CD4-positive, CD25-positive, alpha-beta regulatory T cell (primary cell): ENCODE measurements at places on chromosomes 2 and 18. TPM values are rescaled to one million over a fixed set of nuclear protein-coding genes. Genes with fewer than 3 reads are reported as not detected.

GRCh38 chr2:1708476-1709334 lies 35.6 kb downstream of the PXDN start:
- no peak for DNase-seq

Gene TBR1
- polyA plus RNA-seq = not detected

DNA sequence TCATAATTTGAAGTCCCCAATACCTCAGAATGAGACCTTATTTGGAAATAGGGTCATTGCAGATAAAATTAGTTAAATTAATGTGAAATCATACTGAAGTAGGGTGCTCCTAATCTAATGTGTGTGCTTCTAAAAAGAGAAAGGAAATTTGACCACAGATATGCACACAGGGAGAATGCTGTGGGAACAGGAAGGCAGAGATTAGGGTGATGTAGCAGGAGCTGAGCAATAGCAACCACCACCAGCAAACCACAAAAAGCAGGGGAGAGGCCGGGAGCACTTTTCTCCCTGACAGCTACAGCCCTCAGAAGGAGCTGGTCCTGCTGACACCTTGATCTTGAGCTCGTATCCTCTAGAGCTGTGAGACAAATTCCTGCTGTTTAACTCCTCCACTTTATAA lies 24.6 kb upstream of the SCG2 start:
- no peak for DNase-seq

Gene KCNE4
- polyA plus RNA-seq = not detected

DNA sequence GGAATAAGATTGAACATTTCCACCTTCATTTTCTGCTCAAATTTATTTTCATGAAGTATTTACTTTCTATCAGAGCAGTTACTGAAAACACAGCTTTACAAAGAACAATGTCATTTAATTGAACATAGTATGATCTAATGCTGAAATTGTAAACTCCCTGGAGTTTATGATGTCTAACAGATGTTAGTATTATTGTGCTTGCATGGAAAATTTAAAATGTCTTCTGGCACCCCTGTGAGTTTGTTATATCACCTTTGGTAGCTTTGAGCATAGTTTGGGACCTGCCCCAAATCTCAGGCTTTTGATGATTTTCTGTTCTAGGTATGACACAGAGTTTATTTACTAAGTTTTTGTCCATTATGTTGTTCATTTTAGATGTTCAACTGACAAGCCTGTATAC lies 28.1 kb downstream of the FAM171B start:
- no peak for DNase-seq

Gene RAB11FIP5
- 18.0 TPM for polyA plus RNA-seq

Gene TFCP2L1
- not detected for polyA plus RNA-seq

DNA sequence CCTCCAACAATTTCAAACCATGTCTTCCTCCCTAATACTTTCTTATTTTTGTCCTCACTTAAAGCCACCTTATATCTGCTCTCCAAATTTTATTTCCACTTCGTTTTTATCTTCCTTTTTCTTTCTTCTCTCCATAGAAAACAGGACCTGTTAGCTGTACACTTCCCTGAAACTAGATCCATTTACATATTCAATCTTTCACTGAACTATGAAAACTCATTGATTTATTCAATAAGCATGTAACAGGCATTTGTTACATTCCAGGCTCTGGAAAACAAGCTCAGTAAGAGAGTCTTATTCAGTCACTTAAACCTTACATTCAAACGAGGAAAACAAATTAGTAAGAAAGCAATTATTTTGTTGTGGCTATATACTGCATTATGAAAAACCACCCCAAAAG lies 1225.3 kb downstream of the SUCLG1 start:
- no peak for DNase-seq

GRCh38 chr2:72326759-72327158 lies 179.1 kb upstream of the CYP26B1 start:
- no peak for DNase-seq

GRCh38 chr18:5662586-5663090 lies 118.8 kb upstream of the EPB41L3 start:
- DNase-seq = no peak

- no peak for DNase-seq
These were observed 1953.4 kb upstream of the LRRTM1 start for GRCh38 chr2:82257796-82258555.

Gene IL18R1
- 6.9 TPM for polyA plus RNA-seq

GRCh38 chr2:62554440-62554839 lies 48.4 kb upstream of the TMEM17 start:
- DNase-seq = no peak

Gene CNTNAP5
- not detected for polyA plus RNA-seq

DNA sequence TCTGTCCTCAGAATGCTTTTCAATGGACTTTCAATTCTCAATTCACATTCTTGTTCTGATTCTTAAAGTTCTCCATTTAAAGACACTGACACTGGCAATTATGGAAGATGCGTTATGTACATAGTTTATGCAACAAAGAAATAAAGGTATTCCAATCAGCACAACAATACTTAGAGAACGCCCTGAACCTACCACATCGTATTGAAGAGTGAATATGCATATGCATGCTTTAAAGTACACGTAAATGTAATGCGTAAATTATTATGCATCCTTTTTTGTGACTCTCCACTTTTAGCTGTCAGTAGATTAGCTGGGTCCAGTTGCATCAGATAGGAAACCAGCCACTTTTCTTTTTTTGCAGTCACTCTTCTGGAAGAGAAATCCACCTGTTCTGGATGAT lies 83.5 kb downstream of the RBM43 start:
- DNase-seq = no peak

Gene ATL2
- polyA plus RNA-seq = 16.0 TPM

Gene STPG4
- not detected for polyA plus RNA-seq

GRCh38 chr18:74425161-74425560 lies 31.9 kb downstream of the DIPK1C start:
- no peak for DNase-seq

DNA sequence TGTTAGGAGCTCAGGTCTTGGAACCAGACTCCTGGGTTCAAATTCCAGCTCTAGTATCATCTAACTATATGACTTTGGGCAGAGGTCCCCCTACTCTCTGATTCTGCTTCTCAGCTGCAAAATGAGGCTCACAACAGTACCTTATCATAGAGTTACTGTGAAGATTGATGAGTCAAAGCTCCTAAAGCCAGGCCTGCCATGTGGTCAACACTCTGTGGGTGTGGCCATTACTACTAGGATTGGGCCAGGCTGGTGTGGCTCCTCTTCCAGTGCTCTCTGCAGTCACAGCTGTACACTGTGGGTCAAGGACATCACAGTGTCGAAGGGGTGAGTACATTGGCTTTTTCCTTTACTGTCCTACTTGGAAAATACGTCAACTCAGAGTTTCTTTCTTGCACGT lies 22.6 kb downstream of the CAPN13 start:
- no peak for DNase-seq

GRCh38 chr2:169348321-169349024 lies 13.9 kb downstream of the LRP2 start:
- DNase-seq = no peak

Gene AOX1
- not detected for polyA plus RNA-seq

DNA sequence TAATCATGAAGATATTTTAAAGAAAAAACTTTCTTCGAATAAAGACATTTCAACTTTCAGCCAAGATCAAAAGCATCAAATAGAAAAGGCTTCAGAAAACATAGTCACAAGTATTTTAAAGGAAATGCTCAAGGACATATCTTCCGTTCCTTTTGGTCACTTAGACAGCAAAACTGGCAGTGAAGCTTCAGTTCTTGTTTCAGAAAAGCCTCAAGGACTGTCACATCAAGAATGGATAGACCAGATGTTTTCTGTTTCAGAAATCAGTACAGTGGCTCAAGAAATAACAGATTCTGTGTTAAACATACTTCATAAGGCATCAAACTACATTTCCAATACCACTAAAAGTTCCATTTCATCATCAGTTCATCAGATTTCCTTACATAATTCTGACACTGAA lies 51.8 kb downstream of the FSIP2 start:
- no peak for DNase-seq

DNA sequence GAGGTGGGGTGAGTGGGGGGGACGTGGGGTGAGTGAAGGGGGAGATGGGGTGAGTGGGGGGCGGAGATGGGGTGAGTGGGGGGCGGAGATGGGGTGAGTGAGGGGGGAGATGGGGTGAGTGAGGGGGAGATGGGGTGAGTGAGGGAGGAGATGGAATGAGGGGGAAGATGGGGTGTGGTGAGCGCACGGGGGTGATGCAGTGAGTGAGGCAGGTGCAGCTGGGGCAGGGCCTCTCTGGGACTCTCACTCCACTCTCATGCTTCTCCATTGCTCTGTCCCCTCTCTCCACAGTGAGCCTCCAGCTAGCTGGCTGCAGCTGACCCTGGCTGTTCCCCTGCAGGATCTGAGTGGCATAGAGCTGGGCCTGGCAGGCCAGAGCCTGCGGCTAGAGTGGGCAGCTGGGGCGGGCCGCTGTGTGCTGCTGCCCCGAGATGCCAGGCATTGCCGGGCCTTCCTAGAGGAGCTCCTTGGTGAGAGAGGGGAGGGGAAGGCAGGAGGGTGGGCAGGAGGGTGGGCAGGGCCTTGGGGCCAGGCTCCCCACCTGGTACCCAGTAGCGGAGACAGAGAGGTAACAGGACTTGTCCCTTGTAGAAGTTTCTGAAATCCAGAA lies 13.9 kb upstream of the SLC4A3 start:
- no peak for DNase-seq

Gene MARCHF4
- polyA plus RNA-seq = not detected

DNA sequence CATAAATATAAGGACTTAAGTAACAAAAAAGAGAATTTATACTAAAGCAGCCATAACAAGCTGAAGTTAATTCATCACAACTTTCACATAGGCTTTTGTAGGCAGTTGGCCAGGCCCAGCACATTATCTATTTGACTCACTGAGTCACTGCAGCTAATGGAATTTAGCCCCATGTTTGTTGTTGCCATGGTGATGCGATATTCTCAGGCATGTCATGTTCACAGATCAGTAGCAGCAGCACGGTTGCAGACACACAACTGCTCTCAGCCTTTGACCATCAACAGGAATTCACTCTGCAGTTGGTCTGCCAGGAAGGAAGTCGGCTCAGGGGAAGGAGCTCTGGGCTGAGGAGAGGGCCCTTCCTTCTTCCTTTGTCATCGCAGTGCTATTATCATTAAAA lies 639.8 kb downstream of the TMEM182 start:
- DNase-seq = no peak

- no peak for DNase-seq
These were observed 23.6 kb downstream of the MAP3K20 start for GRCh38 chr2:173099271-173099670.
